ENCODE measurements at places on chromosomes 5 and 9.

- no peak for DNase-seq
Measured at GRCh38 chr5:112594095-112594850, 143.4 kb upstream of the APC start.

DNA sequence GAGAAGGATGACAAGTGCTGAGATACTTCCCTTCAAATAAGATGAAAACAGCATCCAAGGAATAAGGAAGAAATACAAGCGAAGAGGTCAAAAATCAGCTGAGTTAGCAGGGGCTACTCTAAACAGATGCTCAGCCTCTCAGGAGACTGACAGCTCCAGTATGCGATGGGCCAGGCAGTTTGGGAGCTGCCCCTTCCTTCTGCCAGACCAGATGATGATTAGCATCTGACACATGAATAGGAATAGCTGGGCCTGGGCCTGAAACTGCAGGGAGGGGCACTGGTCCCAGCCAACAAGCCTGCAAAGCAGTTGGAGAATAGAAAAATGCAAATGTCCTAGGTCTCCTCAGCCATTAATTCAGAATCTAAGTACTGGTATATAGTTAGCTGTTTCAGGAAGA lies 13.1 kb upstream of the MAP3K1 start:
- no peak for DNase-seq

- no peak for DNase-seq
Measured at GRCh38 chr9:19385786-19386501, 5.9 kb upstream of the RPS6 start.

GRCh38 chr9:33159777-33160127 lies 7.4 kb downstream of the B4GALT1 start:
- peak; percentile 34 for DNase-seq

DNA sequence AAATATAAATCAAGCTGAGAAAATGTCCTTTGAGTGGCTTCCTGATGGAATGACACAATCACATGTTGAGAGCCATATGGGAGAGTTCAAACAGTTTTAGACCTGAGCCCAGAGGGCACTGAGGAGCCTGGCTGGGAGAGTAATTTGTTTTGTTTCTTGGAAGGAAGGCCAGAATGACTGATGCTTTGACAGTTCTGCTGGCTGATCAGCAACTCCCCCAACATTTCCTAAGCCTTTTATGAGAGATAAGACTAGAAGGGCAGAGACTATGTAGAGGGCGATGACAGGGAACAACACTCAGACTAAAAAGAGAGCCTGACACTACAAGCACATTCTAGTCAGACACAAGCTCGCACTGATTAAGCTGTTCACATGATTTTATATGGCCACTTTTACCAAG lies 169.2 kb downstream of the COX7C start:
- DNase-seq: no peak

- no peak for DNase-seq
Measured at GRCh38 chr5:33299621-33300208, 141.1 kb upstream of the TARS1 start.

- DNase-seq: no peak
Measured at GRCh38 chr9:76143834-76144233, 250.4 kb downstream of the RFK start.

- no peak for DNase-seq
Measured at GRCh38 chr9:115237385-115237998, 119.5 kb upstream of the TNC start.

- no peak for DNase-seq
Measured at GRCh38 chr9:128497824-128498610, 6.5 kb upstream of the GLE1 start.

DNA sequence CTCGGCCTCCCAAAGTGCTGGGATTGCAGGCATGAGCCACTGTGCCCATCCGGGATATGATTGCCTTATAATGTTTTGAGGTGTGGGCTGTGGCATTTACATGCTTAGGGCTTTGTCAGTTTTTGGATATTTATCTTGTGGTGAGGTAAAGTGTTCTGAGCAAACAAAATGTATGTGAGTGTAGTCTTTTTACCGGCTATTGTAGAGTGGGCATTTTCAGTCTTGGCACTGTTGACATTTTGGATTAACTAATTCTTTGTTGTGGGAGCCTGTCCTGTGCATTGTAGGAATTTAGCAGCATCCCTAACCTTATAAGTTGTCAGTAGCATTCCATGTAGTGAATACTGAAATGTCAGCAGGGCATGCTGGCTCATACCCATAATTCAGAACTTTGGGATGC lies 21.6 kb downstream of the G3BP1 start:
- DNase-seq: no peak

DNA sequence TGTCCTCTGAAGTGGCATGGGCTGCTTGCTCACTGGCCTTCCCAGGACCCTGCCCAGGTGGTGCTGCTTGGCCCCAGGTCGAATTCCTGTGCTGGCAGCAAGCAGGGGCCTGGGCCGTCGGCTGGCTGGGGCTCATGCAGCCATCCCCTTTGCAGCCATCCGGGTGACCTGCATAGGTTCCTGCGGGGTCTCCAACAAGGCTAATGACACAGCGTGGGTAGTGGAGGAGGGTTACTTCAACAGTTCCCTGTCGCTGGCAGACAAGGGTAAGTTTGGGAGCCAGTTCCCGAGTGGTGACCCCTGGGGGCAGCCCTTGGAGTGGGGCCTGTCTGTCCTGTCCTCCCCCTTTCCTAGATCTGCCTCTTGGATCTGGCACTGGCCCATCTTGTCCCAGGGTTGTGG lies 6.1 kb upstream of the EHMT1 start:
- DNase-seq: no peak

GRCh38 chr5:31692561-31693221 lies 53.8 kb downstream of the PDZD2 start:
- no peak for DNase-seq

DNA sequence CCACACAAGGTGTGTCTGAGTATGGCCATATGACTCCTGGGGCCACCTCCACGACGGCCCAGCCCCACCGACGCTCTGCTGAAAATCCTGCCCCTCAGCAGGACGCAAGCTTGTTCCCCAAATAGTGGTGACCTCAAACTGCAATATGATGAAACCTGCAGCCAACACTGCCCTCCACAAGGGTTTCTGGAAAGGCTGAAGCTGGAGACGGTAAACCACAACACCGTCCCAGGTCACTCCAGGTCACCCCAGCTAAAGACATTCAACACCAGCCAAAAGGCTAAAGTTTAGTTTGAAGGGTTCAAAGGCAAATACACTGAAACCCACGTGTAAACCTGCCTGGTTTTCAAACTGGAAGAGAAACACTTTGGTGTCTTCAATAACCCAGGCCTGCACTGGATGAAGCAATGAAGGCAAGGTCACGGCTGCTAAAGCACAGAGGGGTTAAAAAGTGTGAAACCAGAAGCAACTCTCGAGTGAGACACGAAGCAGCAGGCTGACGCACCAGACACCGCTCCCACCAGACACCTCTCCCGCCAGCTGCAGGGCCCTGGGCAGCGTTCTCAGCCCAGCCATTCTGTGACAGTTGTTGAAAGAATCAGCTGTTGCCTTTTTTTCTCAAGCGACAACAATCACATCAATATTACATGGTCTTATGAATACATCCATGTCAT lies 1.8 kb upstream of the LHX3 start:
- no peak for DNase-seq

DNA sequence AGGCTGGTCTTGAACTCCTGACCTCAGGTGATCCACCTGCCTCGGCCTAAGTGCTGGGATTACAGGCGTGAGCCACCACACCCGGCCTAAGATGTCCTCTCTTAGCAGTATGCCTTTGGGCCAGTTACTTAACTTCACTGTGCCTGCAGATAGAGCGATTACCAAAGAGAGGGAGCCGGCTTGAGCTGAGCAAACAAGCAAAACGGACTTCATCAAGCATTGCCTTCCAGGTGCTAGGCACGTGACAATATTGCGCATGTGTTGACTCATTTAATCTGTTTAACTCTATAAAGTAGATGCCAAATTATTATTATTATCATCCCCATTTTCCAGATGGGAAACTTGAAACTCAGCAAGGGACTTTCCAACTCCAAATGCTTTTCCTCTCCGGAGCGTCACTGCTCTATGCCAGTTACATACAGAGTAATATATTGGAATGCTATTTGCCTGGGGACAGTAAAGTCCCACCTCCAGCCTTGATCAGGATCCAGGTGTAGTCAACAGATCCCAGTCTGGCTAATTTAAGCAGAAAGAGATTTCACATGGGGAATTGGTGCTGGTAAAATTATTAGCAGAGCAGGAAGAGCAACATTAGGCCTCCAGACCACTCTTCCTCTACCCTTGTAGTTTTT lies 5.6 kb upstream of the C9orf152 start:
- no peak for DNase-seq

- DNase-seq: no peak
Measured at GRCh38 chr5:90689064-90689463, 130.5 kb downstream of the ADGRV1 start.

GRCh38 chr5:71652349-71652748 lies 65.2 kb downstream of the MCCC2 start:
- DNase-seq: no peak

DNA sequence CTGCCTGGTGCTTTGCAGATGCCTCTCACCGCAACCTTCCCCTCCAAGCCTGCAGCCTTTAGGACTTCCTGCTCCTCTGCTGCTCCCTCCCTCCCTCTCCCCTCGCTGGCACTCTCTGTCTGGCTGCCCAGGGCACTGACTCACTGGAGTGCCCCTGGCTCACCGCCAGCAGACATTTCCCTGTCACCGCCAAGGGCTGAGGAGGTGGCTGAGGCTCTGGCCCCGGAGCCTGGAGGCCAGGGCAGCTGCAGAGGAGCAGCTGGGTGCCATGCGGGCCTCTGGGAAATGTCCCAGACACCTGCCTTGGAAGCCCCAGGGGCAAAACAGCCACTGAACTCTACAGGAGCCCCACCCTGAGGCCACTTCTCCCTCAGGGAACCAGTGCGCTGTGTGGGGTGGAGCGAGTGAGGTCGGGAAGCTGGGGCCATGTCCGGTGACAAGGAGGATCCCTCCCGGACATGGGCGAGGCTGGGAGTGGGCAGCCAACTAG lies 53.4 kb downstream of the TENT4A start:
- DNase-seq: peak; percentile 15

DNA sequence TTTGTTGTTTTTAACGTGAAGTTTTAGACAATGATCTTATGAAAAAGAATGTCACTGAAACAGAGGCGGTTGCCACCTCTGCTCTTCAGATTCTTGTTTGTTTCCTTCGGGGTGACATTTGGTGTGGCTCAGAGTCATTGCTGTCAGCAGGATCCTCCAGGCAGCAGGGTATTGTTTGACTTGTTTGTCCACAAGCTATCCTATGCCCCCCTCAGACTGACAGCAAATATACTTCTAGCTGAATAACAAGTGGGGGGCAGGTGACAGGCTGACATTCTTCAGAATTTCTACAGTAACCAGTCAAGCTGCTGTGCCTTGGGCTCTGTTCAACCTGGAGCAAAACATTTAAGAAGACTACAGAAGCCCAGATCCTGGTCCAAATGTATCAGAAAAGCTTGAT lies 383.3 kb downstream of the YTHDC2 start:
- DNase-seq: no peak

GRCh38 chr5:66255714-66256113 lies 111.6 kb downstream of the SREK1 start:
- no peak for DNase-seq

DNA sequence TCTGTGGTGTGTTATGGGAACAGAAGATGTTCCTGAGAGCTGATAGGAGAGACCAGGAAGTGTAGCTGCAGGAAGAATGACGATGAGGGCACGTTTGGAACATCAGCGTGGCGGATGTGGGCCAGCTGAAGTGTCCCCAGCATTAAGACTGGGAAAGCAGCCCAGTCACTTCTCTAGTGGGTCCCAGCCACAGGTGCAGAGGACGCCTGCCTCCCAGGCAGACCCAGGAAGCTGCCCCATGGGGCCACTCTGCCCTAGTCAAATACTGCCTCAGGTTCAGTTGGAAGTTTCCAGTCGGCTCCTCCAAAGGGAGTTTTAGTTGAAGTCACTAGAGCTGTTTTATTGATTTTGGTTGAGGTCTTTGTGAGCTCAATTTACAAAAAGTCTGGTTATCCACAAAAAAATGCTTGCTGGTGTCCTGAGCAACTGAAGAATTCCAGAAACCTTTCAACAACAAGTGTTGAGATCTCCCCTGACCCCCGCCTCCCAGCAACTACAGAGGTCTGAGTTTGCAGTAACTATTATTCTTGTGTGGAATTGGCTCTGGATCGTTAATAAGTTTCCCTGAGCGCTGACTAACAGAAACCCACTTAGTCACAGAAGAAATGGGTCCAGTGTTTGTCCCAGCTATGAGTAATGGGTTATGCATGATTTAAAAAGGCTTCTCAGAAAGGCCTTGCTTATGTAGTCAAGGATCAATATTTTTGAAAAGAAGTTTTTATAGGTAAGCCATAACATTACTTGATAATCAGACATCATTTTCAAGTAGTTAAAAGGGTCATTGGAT lies 294.1 kb downstream of the FANCC start:
- DNase-seq: no peak

DNA sequence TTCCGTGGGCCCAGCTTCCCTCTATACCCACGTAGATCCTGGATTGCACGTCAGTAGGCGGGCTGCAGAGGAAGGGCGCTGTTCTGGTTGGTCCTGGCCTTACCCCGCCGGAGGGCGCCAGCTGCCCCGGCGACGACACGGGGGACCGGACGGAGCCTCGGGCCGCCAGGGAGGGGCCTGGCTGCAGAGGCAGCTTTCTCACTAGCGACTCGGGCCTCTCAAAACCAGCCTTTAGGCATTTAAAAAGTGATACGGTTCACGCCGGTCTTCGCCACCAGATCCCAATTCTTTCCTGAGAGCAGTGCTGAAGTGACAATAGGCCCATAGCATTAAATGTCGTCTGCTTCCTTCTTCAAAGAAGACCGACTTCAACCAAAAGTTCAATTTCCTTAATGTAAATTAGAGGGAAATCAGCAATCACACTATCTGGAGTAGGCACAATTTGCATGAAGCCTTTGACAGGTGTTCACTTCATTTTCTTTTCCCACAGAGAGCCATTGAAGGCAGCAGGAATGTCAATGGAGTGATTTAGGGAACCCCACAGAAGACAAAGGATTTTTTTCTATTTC lies 17.6 kb upstream of the UBE2D2 start:
- DNase-seq: peak; percentile 32

DNA sequence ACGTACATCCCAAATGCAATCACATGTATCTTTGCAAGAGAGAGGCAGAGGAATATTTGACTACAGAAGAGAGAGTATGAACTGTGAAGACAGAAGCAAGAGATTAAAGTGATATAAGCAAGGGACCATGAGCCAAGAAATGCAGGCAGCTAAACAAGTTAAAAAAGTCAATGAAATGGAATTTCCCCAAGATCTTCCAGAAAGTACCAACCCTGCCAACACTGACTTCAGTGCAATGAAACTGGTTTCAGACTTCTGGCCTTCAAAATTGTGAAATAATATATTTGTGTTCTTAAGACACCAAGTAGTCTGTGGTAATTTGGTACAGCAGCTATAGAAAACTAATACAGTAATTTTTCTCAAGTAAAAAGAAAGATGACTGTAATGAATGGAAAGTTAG lies 20.9 kb downstream of the FOXI1 start:
- no peak for DNase-seq

- no peak for DNase-seq
Measured at GRCh38 chr5:58751222-58751837, 168.5 kb downstream of the RAB3C start.

DNA sequence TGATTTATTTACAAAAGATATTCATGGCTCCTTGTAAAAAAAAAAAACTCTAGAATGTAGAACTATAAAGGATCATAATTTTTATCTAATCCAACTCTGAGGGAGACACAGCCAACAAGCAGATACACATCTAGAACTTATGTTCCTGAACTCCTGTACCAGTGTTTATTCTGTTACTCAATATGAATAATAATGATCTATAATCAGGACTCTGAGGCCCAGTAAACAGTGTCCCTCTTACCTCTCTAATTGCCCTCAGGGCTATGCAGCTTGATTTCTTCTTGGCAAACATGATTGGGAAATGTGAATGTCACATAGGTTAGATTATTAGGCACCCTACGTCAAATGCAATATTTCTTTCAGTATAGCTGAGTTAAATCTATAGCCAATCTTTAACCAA lies 391.6 kb upstream of the RPS23 start:
- no peak for DNase-seq

All from stimulated activated CD4-positive, alpha-beta T cell treated with anti-CD3 and anti-CD28 coated beads, Interleukin-12 subunit alpha, Interleukin-12 subunit beta, amount 100 ng/mL, for 4 hours (primary cell).